ENCODE measurements at places on chromosomes 1 and 21.

GRCh38 chr21:34365809-34366208 lies 2.0 kb downstream of the KCNE2 start:
- no peak for DNase-seq

- DNase-seq: no peak
These were observed 9.4 kb upstream of the MT1HL1 start for GRCh38 chr1:237013608-237014007.

- DNase-seq: no peak
These were observed 18.2 kb downstream of the FAM163A start for GRCh38 chr1:179761296-179761695.

GRCh38 chr1:184970691-184971161 lies 3.6 kb downstream of the NIBAN1 start:
- DNase-seq: no peak

- no peak for DNase-seq
These were observed 482.2 kb downstream of the PTPRC start for GRCh38 chr1:199121047-199121446.

DNA sequence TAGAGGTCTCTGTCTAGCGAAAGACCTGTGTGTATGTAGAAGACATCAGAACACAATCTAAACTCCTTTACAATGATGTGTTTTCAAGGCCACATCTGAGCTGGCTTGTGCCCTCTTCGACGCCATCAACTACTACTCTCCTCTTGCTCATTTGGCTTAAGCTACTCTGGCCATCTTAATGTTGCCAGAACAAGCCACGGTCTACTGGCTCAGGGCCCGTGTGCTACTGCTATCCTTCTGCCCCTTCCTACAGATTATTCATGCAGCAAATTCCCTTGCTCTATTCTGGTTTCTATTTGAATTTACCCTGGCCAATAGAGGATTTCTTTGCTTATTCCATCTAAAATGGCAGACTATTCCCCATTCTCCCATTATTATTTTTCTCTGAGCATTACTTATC lies 121.7 kb downstream of the ZZZ3 start:
- no peak for DNase-seq

DNA sequence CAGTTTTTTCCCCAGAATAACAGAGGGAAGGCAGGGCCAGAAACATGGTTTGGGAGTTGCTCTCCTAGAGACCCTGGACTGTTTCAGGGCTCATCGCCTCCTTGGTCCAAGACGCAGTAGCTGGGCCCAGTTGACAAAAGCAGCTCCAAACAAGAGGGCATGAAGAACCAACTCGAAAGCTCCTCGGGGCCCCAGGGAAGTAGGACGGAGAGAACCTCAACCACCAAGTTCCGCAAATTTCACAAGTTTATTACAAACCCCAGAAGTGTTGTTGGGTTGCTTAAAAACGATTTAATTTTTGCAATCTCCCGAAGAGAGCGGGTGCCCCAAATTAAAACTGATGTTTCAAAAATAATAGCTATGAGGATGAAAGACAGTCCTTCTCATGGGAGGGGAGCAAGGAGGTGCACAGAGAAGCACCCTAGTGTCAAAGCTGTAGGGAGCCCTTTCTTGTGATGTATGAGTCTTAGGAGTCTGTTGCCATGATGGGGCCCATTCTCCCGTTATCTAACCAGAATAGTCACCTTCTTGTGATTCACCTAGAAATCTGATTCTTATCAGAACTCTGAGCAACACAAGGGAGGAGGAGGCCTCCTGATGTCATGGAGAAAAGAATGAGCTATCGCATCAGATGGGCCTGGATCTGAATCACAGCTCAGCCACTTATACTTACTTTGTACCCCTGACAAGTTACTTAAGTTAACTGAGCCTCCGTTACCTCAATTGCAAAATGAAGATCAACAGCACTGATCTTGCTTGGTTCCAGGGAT lies 165.7 kb upstream of the IRF2BP2 start:
- no peak for DNase-seq

- DNase-seq: no peak
These were observed 57.4 kb upstream of the TARS2 start for GRCh38 chr1:150429805-150430204.

GRCh38 chr1:6246497-6247467 lies 2.8 kb downstream of the HES3 start:
- peak; percentile 58 for DNase-seq

GRCh38 chr1:221939607-221940006 lies 197.7 kb upstream of the DUSP10 start:
- no peak for DNase-seq

DNA sequence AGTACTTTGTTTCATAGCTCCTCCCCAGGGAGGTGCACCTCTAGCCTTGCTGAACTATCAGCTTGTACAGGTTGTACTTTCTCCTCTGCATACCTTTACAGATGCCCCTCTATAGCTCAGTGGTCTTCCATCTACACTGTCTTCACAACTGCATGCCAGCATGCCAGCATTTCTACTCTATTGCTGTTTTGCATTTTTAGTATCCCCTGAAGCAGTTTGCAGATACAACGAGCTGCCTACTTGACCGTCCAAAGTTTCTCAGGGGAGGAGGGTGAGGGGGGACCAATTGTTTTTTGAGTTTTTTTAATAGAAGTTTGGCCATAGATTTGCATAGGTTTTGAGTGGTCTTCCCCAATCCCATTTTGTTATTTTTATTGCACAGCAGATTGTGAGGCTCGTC lies 27.6 kb upstream of the CTH start:
- DNase-seq: no peak

DNA sequence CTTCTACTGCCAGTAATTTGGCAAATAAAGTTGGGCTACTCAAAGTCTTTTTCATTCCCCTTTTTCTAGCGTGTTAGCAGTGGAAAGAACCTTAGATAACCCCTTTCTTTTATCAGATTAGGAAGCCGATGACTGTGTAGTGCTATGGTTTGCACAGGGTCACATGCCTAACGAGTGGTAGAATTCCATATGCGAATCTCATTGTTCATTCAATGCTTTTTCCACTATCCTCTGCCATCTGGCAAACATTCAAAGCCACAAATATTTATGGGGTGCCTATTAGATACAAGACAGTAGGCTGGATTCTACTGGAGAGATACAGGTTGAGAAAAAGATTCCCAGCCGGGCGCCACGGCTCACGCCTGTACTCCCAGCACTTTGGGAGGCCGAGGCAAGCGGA lies 14.9 kb upstream of the IER5 start:
- DNase-seq: peak; percentile 98

DNA sequence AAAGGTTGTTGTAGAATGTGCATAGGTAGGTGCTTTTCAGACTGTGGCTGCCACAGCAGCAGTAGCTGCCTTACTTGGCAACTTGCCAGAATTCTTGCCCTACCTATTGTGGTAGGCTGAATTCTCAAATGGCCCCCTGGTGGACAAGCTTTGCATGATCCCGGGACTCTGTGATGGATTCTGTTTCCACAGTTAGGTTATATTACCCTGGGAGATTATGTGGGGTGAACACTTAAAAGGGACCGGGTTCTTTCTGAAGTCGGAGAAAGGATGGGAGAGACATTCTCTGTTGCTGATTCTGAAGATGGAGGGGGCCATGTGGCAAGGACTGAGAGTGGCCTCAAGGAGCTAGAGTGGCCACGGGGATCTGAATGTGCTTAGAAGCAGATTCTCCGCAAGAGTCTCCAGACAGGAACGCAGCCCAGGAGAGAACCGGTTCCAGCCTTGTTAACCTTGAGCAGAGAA lies 32.1 kb upstream of the KCNE1 start:
- DNase-seq: no peak

- DNase-seq: no peak
These were observed 12.1 kb upstream of the GBP6 start for GRCh38 chr1:89351597-89352311.

GRCh38 chr1:161138431-161138830 lies 6.0 kb upstream of the DEDD start:
- no peak for DNase-seq

- no peak for DNase-seq
These were observed 54.6 kb downstream of the NENF start for GRCh38 chr1:212487286-212487685.

DNA sequence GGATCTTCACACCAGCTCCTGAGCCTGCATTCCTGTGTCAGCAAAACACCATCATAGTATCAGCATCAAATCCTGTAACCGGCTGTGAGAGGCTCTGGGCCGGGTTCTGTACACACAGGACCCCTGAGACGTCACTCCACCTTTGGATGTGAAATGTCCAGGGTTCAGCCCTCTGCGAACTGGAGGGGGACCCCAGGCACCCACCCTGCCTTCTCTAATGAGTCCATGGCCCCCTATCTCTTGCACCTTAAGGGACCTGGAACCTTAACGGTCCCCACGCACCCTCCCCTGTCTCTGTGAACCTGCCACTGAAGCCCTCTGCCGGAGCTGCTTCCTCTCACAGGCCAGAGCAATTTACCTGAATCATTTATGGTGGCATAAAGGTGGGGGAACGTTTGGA lies 257.8 kb downstream of the NPHP4 start:
- no peak for DNase-seq
